Effector memory CD4-positive, alpha-beta T cell (primary cell): ENCODE measurements at places on chromosomes 11 and 22.
A peak's percentile ranks its signal among the peaks of the same experiment; 100 is the strongest.

- DNase-seq: no peak
Measured at GRCh38 chr11:113690619-113691569, 15.2 kb downstream of the TMPRSS5 start.

- DNase-seq: no peak
Measured at GRCh38 chr22:23053912-23054530, 16.3 kb upstream of the GNAZ start.

GRCh38 chr11:109993786-109994185 lies 99.4 kb upstream of the ZC3H12C start:
- DNase-seq: no peak

GRCh38 chr11:128891913-128892398 lies 800 bp downstream of the KCNJ5 start:
- no peak for DNase-seq

DNA sequence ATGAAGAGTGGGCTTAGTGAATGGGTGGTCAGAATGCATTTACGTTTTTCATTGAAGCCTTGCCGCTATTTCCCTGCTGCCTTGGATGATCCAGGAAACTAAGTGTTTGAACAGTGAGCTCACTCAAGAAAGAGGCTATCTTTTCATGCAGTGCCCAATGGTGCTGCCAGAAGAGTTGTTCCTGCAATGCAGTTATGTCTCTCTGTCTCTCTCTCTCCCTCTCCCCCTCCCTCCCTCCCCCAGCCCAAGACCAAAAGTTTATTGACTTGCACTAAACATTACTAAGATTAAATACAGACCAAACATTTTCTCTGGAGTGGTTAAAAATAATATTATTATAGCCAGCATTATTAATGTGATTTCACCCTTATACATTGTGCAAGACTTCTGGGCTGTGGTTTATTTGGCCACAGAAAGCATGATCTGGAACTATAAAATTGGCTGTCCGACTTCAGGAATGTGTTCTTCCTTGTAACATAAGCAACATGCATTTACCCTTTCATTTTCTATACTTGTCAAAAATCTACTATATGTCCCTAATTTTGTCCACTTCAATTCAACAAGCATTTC lies 6.6 kb upstream of the FUT4 start:
- no peak for DNase-seq

- no peak for DNase-seq
Measured at GRCh38 chr11:134506046-134506445, 94.0 kb upstream of the B3GAT1 start.

DNA sequence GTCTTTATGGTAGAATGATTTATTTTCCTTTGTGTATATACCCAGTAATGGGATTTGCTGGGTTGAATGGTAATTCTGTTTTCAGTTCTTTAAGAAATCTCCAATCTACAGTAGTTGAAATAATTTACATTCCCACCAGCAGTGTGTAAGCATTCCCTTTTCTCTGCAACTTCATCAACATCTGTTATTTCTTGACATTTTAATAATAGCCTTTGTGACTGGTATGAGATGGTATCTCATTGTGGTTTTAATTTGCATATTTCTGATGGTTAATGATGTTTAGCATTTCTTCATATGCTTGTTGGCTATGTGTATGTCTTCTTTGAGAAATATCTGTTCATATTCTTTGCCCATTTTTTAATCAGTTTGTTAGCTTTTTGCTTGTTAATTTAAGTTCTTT lies 901.2 kb downstream of the METTL15 start:
- no peak for DNase-seq

DNA sequence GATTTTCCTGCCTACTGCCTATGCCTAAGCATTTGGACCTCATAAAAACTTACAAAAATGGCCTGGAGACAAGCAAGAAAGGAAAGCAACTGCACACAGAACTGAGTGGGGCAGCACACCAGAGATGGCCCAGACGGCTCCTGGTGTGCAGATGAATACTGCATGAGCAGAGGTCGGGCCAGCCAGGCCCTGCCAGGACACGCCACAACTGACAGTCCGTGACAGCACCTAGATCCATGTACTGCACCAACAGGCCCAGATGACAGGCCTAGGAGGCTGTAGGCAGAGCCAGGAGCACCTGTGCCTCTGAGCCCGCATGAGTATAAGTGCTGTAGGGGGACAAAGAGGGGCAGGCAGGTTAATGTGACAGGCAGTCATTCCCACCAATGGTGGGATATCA lies 160.2 kb downstream of the IGLL1 start:
- no peak for DNase-seq

DNA sequence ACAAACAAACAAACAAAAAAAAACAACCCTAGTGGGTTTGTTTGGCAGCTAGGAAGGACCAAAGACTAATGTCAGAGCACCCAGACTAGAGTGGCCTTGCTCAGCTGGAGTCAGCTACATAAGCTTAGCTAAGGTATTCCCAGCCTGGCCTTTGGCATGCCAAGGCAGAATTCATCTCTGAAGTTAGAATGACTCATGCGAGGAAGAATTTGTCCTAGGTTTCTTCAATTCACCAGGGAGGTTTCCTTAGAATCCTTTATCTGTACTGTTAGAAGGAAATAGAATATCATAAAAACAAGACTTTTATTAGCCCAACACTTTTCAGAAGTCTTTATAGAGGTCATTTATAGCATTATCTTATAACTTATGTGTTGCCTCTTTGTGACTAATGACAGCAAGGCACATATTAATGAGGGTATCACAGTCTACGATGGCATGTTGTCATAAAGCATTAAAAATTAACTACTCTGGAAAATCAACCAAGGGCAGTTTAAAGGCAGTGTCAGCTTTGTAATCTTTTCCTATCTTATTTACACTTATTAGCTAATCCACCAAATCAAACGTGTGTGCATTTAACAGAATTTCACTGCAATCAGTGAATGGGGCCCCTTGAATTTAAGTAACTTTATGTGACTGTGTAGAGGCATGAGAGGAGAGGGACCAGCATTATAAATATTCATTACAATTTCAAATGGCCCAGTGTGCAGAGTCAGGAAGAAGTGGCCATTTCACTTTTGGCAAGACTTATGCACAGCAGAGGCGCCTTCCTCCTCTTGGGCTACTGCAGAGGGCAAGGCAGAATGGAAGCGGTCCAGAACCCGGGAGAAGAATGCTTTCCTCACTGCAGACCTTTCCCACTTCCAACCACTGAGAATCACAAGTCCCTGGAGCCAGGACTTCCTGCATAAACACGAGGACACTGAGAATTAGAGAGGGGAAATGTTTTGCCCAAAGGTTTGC lies 36.3 kb downstream of the SLC5A1 start:
- no peak for DNase-seq

GRCh38 chr11:27456140-27456794 lies 16.3 kb downstream of the LGR4 start:
- no peak for DNase-seq

DNA sequence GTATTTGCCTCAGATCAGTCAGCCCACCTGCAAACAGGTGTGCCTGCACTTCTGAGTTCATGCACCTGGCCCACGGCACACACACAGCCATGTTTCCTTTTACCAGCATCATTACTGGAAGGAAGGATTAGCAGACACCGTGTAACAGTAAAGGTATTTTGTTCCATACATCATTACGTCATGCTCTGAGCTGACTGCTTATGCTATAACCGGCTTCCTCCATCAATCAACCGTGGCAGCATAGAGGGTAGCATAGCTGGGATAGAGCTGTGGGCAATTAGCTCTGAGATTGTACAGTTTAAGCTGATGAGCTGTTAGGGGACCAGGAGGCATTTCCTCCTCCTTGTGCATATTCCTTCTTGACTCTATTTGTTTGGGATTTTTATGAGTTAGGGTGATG lies 102.4 kb downstream of the ME3 start:
- no peak for DNase-seq

DNA sequence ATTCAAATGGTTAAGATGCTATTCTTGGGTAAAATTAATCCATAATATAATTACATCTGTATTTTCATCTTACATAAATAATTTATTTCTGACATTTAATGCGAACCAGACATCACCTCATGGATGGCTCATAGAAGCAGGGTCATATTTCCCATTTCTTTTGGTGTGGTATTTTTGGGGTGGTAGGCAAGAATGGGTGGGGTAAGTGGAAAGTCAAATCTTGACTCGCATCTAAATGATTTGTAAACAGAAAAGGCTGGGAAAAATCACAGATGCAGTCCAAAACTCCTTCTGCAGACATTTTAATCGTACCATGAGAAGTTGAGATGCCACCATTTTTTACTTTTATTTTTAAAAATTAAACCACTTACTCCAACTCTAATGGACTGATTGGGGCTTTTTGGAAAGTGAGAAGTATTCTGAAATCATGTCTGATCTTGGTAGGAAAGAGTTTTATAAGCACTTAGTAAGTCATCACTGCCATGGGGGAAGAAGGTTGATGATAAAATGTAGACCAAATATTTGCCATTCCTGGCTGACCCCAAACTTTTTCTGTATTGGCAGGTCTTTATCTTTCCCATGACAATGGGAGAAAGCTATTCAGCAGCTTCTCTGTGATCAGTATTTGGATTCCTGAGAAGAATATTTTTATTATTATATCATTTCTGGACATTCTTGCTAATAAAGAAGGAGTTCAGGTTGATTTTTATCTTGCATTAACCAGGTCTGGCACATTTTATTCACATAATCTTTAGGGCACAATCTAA lies 47.2 kb upstream of the BLID start:
- no peak for DNase-seq

DNA sequence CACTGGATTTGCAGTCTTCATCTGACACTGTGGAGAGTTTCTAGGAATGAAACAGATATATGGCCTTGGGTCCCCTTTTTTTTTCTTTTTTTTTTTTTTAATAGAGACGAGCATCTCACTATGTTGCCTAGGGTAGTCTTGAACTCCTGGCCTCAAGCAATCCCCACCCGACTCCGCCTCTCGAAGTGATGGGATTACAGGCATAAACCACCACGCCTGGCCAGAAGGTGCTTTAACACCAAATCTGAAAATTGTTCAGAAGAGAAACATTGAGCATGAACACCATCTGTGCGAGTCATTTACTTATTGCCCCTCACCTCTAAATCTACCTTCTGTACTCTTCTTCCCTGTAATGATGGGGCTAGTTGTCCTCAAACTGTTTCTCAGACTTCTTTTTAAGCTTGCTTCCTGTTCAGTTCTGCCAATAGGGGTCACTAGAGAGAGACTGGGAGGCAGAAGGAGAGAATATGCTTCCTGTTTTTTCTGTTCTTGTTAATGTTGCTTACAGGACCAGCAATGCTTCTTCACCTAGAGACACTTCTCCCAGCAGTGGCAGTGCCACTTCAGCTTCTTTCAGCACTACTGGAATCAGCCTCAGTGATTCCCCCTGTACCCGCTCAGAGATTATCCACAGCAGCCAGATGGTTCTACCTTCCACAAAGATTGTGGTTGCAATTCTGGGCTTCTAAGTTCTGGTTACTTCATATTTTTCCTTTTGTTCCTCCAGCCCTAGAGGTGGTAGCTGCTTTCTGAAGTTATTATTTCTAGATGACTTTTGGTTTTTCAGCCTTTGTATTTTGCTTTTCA lies 20.8 kb upstream of the ZBED5 start:
- DNase-seq: no peak

GRCh38 chr11:10619131-10619680 lies 50.7 kb upstream of the LYVE1 start:
- no peak for DNase-seq

DNA sequence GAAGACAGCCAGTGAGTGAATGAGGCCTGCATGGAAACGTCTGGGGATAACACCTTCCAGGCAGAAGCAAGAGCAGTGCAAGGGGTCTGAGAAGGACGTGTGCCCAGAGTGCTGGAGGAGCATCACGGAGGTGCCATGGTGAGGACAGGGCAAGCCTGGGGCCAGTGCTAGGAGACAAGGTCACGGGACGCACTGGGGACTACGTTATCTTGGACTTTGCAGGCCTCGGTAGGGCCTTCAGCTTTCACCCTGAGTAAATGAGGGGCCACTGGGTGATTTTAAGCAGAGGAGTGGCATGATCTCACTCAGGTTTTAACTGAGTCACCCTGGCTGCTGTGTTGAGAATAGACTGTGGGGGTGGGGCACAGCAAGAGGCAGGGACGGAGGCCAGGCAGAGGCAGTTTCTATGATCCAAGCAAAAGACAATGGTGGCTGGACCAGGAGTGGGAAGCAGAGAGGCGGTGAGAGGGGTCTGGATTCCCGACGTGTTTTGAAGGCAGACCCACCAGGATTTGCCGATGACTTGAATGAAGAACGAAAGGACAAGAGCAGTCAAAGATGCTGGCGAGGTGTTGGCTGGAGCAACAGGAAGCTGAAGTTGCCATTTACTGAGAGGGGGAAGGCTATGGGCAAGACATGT lies 102.7 kb upstream of the PARVA start:
- no peak for DNase-seq

GRCh38 chr11:72250661-72251464 lies 6.9 kb upstream of the PHOX2A start:
- DNase-seq: no peak

- no peak for DNase-seq
Measured at GRCh38 chr22:25555586-25555985, 8.9 kb upstream of the GRK3 start.

DNA sequence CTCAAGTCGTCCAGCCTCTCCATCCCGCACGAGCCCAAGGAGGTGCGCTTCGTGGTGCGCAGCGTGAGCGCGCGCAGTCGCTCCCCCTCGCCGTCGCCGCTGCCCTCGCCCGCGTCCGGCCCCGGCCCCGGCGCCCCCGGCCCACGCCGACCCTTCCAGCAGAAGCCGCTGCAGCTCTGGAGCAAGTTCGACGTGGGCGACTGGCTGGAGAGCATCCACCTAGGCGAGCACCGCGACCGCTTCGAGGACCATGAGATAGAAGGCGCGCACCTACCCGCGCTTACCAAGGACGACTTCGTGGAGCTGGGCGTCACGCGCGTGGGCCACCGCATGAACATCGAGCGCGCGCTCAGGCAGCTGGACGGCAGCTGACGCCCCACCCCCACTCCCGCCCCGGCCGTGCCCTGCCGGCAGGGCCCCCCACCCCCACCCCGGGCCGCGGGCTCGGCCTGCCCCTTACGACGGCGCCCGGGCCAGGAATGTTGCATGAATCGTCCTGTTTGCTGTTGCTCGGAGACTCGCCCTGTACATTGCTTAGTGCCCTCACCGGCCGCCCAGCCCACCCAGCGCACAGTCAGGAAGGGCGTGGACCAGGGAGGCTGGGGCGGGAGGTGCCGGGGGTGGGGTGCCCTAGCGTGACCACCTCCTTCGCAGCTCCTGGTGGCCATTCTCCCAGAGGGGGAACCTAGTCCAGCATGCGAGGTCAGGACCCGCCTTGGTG lies 6.9 kb upstream of the ACR start:
- DNase-seq: no peak

- DNase-seq: no peak
Measured at GRCh38 chr22:17172029-17172833, 13.2 kb upstream of the HDHD5 start.

- DNase-seq: peak; percentile 3
Measured at GRCh38 chr22:32080904-32081303, 37.8 kb downstream of the SLC5A1 start.

DNA sequence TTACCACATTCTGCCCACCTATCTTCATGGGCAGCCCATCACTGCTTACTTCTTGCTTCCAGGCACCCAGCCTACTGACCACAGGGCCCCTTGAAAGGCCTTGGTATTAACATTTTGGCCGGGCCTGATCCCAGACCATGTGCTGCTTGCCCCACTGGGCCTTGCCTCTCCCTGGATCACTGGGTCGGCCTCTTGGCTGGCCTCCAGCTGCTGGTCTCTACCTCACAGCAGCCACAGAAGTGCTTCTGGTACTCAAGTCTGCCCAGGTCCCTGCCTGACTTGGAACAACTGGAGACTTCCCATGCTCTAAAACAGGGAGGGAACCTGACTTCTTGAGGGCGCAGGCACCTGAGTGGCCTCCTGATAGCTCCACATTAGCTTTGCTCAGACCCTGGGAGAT lies 63.6 kb downstream of the THAP12 start:
- no peak for DNase-seq
